Progenitor cell of endocrine pancreas (in vitro differentiated cells): ENCODE measurements at places on chromosomes 3 and 15. TPM values are rescaled to one million over a fixed set of nuclear protein-coding genes. Genes with fewer than 3 reads are reported as not detected.

GRCh38 chr3:172132721-172133311 is 93.4 kb downstream of the FNDC3B start:
- no peak for DNase-seq

GRCh38 chr3:6099458-6100075 is 761.3 kb upstream of the GRM7 start:
- DNase-seq, result no peak

- DNase-seq, result no peak
Measured at GRCh38 chr15:77533578-77534430, 98.9 kb downstream of the LINGO1 start.

DNA sequence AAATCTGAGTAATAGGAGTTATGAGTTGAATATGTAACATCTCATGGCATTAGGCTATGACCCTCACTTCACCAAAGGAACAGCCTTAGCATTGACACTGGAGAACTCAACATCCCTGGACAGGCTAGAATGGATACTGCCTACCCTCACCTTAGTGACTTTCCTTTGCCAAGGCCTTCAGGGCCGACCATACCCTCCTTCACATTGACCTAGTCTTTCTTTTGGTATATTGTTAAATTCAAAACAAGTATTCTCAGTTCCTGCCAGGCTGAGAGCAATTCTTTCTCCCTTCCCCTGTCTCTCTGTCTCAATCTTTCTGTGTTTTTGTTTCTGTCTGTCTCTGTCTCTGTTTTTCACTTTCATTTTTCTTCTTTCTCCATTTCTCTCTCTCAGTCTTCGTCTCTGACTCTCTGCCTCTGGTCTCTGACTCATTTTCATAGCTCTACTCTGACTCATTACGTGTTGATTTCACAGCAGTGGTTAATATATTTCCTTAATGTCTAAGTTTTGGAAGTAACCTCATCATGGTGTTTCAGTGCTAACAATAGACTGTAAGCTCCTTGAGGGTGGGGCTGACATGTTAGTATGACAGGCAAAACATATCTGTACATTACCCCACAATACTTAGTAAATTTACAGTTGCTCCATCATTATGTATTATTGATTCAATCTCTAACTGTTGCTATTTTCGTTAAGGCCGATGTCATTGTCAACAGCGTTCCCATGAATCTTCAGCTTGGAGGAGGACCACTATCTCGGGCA is 32.5 kb downstream of the PARP15 start:
- no peak for DNase-seq

- DNase-seq, result no peak
Measured at GRCh38 chr3:124277144-124277890, 285.4 kb upstream of the ROPN1 start.

GRCh38 chr3:69326855-69327300 is 59.0 kb downstream of the FRMD4B start:
- no peak for DNase-seq

- DNase-seq, result no peak
Measured at GRCh38 chr3:99586701-99587100, 51.7 kb upstream of the COL8A1 start.

- DNase-seq, result no peak
Measured at GRCh38 chr3:7682822-7683229, 818.8 kb upstream of the LMCD1 start.

GRCh38 chr15:64693134-64693533 is 82.3 kb downstream of the RBPMS2 start:
- no peak for DNase-seq

DNA sequence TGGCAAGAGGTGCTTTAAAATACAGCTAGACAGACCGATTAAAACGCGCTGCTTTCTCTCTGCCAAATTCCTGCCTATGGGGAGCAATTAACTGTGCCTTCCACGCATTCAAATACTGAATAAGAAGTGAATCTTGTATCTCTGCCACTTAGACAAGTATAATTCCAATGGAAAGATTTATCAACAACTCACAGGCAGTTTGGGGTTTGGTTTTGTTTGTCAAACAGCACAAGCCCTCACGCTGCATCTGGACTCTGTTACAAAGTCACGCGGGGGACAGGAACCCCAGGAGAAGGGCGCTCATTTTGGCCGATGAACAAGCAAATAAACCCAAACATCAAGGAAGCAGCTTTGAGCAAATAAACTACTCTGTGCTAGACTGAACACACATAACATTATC is 61.8 kb upstream of the TMCO5A start:
- no peak for DNase-seq

DNA sequence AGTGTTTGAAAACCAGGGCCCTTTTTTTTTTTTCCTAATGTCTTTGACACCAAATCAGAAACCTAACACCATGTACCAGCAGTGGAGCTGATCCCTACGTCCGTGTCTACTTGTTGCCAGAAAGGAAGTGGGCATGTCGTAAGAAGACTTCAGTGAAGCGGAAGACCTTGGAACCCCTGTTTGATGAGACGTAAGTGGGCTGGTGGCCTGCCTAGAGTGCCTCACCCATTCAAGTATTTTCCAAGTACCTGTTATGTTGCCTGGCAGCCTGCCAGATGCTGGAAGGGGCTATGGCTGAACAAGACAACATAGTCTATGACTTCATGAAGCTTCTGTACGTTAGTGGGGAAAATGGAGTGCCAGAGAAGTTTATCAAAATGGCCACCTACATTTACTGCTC is 39.7 kb downstream of the ESYT3 start:
- DNase-seq, result no peak

DNA sequence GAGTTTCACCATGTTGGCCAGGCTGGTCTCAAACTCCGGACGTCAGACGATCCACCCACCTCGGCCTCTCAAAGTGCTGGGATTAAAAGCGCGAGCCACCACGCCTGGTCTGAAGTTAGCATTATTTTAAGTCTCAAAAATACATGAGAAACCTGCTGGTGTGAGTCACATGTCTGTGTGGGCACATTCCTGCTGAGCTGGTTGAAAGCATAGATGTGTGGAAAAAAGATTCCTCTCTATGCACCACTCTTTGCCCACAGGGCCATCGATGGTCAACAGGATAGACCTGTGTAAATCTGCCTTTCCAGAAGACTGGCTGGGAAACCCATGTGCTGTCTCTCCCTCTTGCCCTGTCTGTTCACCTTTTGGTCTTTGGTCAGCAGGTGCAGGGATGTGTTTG is 63.5 kb downstream of the CHRD start:
- DNase-seq, result no peak

DNA sequence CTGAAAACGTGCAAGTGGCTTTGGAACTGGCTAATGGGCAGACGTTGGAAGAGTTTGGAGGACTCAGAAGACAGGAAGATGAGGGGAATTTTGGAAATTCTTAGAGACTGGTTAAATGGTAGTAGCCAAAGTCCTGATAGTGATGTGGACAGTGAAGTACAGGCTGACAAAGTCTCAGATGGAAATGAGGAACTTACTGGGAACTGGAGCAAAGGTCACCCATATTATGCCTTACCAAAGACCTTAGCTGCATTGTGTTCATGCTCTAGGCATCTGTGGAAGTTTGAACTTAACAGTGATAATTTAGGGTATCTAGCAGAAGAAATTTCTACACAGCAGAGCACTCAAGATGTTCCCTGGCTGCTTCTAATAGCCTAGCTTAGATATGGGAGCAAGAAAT is 28.6 kb upstream of the SERPINI2 start:
- no peak for DNase-seq

LRTM1 gene
- not detected in 2 replicates for total RNA-seq

FAM107A gene
- total RNA-seq, result 0.09 TPM in 1 of 2 replicates, not detected in the other

IL16 gene
- 0.16 and 0.38 TPM in 2 replicates for total RNA-seq

THAP10 gene
- total RNA-seq, result 4.1 and 4.5 TPM in 2 replicates

GXYLT2 gene
- 6.0 and 7.4 TPM in 2 replicates for total RNA-seq

ZPLD1 gene
- total RNA-seq, result not detected in 2 replicates

SLC2A2 gene
- 1.5 TPM in 2 replicates for total RNA-seq

LSAMP gene
- total RNA-seq, result 20.7 and 23.4 TPM in 2 replicates

ADGRG7 gene
- 1.3 and 1.4 TPM in 2 replicates for total RNA-seq
